ENCODE measurements at places on chromosomes 11 and 22.
A peak's percentile ranks its signal among the peaks of the same experiment; 100 is the strongest.

DNA sequence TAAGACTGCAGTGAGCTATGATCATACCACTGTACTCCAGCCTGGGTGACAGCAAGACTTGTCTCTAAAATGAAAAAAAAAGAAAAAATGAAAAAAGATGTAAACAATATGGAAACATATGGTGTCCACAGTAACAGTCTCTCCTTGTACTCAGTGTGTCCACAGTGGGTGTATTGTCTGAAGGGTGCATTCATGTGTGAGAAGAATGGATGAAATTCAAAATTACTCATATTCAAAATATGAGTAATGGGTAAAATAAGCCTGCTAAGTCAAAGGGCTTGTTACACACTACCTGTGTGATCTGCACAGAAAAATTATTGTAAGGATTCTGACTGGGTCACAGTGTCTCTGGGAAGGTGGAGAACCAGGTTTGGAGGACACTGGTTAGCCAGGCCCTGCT is 26.9 kb downstream of the PPFIA1 start:
- DNase-seq, result no peak

DNA sequence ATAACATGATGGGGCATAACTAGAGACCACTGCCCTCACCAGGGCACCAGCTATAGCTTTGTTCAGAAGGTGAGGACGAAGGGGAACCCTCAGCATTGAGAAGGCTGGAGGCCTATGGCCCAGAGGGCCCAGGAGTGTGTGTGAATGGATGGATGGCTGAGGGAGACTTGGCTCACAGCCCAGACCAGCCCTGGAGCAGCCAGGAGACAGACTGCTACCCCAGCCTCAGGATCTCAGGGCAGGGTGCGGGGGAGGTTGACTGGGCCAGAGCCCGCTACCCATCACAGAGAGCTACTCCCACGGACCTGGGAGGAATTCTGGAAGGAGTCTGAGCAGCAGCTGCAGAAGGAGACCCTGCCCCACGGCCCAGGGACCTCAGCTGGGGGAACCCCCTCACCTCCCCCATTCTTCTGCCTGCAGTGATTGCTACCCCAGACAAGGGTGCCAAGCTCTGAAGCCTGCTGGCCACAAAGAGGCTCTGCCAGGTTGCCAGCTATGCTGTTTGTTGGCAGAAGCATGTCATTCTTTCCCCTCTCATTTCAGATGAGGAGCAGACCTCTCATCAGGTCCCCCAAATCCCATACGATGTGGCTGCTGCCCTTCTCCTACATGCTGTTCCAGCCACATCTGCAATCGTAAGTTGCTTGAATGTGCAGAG is 5.4 kb upstream of the CSDC2 start:
- no peak for DNase-seq

DNA sequence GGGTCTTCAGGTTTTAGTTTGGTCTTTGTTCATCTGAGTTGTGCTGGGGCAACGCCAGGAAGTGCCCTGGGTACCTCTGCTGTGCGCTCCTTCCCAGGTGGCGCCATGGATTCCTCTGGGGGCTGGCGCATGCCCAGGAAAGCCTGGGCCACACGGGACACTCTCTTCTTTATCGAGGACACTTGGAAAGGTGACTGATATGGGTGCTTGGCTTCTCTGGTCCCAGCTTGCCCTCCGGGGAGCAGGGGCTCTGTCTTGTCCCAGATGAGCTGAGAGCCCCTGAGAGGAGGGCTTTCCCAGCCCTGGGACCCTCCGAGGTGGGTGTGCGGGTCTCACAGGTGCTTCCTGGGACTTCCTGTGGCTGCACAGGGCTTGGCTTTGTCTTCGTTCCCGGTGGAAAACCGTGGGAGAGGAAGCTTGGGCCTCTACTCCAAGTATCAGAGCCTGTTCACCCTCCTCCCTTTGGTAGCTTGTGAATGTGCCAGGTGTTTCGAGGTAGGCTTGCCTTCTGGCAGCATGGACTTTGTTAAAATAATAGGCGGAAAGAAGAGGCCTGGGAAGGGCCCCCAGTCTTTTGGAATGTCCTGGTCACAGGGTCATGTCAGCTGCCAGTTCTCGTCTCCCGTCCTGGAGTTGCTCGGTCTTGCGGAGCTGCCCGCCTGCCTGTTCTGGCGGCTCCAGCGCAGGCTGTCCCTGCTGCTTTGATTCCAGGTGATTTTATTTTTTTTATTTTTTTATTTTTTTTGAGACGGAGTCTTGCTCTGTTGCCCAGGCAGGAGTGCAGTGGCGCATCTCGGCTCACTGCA is 10.1 kb upstream of the NEAT1 start:
- no peak for DNase-seq

DNA sequence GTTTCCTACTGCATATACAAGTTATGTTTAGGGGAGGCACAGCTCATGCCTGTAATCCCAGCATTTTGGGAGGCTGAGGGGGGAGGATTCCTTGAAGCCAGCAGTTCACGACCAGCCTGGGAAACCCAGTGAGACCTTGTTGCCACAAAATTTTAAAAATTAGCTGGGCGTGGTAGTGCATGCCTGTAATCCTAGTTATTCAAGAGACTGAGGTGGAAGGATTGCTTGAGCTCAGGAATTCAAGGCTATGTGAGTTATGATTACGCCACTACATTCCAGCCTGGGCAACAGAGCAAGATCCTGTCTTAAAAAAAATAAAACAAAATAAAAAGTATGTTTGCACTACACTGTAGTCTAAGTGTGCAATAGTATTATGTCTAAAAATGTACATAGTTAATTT is 108.8 kb upstream of the TEAD1 start:
- no peak for DNase-seq

GRCh38 chr11:67562963-67563704 is 20.5 kb upstream of the GSTP1 start:
- DNase-seq, result no peak

- DNase-seq, result peak; percentile 41
These were observed 4.3 kb downstream of the KRTAP5-6 start for GRCh38 chr11:1701091-1701807.

DNA sequence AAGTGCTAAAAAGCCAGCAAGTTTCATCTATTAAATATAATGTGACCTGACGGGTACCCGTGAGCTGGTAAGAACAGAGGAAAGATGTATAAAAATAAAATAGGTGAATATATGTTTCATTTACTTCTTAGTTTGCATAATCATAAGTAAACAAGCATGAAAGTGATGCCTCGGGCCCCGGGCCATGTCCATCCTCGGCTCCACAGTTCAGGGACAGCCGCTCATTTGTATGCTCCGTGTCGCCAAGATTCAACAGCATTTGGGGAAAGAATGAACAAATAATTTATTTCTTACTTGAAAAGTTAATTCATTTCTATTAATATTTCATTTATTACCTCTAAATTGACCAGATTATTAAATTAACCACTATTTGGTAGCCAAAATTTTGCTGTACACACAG is 251.8 kb downstream of the NTM start:
- no peak for DNase-seq

- DNase-seq, result no peak
These were observed 110.2 kb upstream of the TEAD1 start for GRCh38 chr11:12564012-12564411.

DNA sequence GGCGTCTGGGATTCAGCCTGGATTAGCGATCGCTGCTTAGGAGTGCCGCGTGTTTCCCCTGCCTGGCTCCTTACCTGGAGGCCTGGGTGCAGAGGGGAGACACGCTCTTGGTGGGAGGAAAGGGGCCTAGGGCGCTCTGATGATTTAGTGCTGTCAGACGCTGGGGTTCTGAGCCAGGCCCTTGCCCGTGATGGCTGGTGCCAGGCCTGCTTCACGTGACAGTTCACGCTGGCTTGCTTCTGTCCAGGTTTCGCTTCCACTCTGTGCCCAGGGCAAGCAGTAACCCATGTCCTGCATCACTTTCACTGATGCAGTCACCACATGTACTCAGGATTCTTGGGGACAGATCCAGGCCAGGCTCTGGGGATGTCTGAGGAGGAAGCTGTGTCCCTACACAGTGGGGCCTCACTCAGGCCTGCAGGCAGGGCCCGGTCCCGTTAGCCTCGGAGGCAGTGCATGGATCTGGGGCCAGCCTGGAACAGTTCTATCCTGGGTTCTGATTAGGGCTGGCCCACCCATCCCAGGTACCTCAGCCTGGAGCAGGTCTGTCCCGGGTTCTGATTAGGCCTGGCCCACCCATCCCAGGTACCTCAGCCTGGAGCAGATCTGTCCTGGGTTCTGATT is 1220.9 kb downstream of the BRD1 start:
- no peak for DNase-seq

DNA sequence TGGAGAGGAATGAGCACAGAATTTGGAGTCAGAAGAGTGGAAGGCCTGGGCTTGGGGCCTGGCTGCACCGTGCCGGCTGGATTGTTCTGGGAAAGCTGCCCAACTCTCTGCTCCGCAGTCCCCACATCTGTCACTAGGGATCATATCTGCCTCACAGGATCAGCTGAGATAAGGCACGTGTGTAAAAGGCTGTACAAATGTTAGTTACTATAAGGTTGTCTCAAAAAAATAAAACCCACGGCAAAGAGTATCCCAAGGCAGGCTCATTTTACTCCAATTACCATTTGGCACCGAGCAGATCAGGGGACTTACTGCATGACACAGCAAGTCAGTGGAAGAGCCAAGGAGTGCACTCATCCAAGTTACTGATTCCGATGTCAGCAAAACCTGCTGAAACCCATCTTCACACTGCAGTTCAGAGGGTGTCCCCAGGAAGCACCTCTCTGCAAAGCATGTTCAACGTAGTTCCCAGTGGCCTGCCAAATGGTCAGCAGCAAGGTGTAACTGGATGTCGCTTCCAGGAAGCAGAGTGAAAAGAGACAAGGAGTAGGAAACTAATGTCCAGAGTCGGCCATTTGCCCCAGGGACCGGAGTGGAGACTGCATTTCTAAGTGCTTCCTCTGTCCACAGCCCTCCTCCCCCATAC is 18.1 kb upstream of the MRTFA start:
- DNase-seq, result no peak

Data from activated CD8-positive, alpha-beta T cell treated with anti-CD3 and anti-CD28 coated beads, Interleukin-2, amount 10 ng/mL, durations not matched to agents 7 days and 5 days (primary cell).